T-helper 2 cell treated with Interferon-gamma antibody and Interleukin-4, amounts not matched to agents 5 μg/mL and 100 μg/mL, for 36 hours (primary cell): ENCODE measurements at places on chromosomes 5 and 9.

DNA sequence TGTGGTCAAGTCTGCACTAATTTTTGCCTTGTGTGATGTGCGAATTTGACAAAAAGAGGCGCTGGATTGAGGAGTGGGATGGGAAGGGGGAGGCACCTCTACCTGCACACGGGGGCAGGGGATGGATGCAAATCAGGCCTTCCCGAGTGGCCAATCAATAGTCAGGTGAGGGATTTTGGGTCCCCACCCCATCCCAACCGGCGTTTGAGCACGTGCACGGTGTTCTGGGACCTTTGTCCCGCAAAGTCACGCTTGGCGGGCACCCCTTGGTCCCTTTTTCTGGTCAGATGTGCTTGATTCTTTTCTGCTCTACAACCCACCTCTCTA is 685 bp upstream of the ADAMTS19 start:
- DNase-seq: no peak

DNA sequence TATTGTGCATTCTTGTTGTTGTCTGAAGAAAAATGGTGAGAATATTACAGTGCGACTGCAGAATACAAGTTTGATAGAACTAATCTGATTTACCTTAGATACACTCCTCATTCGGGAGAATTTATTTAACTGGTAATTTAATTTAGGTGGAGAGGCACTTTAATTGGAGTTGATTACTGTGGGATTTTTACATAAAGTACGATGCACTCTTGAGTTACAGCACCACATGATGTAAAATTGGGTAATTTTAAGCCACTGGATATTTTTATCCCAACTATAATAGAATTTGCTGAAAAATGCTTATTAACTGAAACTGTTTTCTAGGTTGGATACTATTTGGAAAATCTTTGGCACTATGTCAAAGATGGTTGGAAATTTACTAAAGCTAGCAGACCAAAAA is 35.4 kb upstream of the ALDOB start:
- DNase-seq: no peak

DNA sequence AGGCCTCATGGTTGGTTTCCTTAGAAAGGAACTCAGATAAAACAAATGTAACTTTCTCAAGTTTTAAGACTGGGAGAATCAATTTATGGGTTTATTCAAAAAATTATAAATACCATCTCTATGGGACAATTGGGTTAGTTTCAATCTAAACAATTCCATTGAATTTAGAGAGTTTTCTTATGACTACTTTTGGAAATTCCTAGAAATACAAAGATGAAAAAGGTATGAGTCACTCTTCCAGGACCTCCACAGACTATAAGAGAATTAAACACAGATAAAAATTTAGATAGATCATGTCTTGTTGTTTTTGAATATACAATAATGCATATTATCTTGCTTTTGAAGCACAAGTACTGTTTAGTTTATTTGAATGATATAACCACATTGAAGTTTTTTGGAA is 188.7 kb downstream of the CHSY3 start:
- DNase-seq: no peak

DNA sequence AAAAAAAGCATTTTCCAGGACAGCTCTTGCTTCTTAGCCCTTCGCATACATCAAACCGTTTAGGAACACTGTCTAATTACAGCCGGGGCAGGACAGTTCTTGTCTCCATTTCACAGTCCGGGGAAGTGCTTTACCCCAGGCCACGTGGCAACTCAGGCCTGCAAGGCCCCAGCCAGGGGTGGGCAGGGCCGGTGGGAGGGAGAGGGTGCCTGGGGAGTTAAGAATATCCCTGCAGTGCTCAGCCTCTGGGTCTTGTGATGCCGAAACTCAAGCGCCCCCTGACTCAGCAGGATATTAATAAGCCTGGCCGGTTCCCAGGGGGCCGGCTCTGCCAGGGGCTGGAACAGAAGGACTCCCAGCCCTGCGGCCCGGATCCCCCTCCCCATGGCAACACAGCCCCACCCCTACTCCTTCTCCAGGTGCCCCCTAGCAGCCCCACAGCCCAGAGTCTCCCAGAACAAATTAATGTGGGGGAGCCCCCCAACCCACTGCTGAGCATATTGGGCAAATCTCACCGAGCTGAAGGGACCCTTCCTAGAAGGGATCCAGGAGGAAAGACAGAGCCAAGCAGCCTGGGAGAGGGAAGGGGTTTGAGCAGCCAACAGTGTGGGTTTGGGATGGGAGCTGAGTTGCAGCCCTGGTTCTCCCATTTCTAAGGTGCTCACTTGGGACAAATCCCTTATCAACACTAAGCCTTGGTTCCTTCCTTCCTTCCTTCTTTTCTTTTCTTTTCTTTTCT is 45.3 kb downstream of the PLPP7 start:
- DNase-seq: no peak

DNA sequence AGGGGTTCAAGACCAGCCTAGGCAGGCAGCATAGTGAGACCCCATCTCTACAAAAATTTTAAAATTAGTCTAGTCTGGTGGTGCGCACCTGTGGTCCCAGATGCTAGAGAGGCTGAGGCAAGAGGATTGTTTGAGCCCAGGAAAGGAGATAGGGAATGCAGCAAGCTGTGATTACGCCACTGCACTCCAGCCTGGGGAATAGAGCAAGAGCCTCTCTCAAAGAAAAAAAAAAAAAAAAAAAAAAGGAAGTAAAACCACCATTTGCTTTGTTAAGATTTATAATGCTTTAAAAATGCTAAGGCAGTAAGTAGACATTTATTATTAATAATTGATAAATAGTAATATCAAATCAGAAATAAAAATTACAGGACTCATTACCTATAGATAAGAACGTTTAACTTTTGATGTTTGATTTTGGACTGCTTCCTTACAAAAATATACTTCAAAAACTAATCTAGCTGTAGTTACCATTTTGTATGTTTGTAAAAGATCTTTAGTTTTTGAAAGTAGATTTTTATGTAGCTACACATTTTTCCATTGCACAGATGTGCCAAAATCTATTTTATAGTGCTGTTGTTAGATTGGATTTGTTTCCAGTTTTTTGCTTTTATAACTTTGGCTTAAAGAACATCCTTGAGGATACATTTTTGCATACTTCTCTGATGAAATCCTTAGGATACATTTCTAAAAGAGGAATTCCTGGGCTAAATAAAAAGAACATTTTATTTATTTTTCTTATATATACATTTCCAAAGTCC is 86.4 kb downstream of the INIP start:
- DNase-seq: no peak
